ENCODE measurements at places on chromosomes 2 and 18.
A peak's percentile ranks its signal among the peaks of the same experiment; 100 is the strongest.

DNA sequence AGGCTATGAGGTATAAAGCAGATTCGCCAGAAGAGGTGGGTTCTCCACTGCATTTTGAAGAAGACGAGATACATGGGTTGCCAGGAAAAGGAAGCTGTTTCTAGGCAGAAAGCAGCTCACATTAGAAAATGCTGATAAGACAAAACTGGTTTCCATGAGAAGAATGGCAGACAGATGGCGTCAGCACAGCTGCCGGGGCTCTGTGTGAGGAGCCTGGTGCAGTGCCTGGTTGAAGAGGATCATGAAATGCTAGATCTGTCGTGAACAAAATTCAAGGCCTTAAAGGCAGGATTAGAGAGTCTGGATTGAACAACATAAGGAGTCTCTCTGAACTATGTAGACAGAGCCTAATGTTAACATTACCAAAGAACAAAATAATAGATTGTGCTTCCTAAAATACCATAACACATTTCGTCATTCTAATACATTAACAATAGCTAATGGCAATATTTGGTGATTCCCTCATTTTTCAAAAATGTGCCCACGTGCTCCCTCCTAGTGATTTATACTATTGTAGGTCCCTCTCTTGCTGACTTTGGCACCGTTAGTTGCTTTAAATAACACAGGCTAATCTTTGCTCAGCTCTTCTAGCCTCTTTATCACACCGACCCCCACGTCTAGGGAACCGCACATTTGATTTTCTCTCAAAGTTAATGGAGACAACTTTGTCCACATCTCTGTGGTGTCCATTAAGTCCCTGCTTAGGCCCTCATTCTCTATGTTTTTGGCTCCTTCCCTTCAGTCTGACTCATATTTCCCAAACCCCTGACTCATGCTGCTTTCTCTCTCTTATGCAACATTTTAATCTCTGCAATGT is 38.2 kb downstream of the EFEMP1 start:
- DNase-seq, result peak; percentile 86

DNA sequence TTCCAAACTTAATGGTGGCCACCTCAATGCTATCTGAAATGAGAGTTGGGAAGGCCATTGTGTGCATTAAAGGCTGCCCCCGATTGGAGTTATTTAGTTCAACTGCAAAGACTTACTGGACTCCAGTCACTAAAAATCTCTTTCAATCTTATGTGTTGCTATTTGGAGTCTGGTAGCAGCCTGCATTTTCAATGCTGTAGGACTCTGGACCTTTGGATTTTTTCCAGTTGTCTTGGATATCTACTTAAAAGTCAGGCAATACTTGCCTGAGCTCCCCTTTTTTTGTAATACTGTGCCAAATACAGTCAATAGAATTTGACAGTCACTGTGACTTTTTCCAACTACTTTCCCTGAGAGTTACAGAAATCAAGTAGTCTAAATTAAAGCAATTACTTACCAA is 281.9 kb downstream of the TRIB2 start:
- no peak for DNase-seq

GRCh38 chr18:77055429-77056300 is 76.9 kb downstream of the MBP start:
- no peak for DNase-seq

DNA sequence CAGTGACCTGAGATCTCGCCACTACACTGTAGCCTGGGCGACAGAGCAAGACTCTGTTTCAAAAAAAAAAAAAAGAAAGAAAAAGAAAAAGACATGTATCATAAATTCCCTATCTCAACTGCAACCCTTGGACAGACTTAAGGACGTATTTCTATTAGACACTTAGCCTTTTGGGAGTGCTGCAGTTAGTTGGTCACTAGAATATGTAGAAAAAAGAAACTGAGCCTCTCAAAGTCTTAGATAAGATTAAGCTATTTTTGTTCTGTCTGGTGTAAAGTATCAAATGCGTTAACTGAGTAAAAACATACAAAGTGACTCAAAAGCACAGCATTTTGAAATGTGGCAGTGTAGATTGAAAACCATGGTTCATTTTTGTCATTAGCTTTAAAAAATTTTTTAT is 7.3 kb downstream of the NBEAL1 start:
- no peak for DNase-seq

GRCh38 chr18:23721696-23722480 is 32.6 kb downstream of the LAMA3 start:
- no peak for DNase-seq

DNA sequence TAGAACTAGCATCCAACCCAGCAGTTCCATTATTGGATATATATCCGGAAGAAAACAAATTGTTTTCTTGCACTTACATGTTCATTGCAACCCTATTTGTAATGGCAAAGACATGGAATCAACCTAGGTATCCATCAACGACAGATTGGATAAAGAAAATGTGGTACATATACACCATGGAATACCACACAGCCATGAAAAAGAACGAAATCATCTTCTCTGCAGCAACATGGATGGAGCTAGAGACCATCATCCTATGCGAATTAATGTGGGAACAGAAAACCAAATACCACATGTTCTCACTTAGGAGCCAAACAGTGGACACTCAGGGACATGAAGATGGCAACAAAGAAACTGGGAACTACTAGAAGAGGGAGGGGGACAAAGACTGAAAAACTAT is 352.7 kb downstream of the CDH2 start:
- DNase-seq, result no peak

DNA sequence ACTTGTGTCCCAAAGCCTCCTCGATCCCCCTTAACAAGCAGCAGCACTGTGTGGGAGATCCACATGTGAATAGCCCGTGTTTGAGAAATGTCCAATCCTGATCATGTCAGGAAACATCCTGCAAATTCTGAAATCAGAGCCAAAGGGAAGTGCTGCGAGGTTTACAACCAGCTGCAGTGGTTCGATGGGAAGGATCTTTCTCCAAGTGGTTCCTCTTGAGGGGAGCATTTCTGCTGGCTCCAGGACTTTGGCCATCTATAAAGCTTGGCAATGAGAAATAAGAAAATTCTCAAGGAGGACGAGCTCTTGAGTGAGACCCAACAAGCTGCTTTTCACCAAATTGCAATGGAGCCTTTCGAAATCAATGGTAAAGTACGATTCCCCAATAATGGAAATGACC is at the start of gene MARCO:
TSS of gene MARCO (plus strand) at position 164 of the 400 bp plus-strand sequence. CDS start at position 271, 107 bp downstream.
- no peak for DNase-seq

- no peak for DNase-seq
Measured at GRCh38 chr18:27699137-27699536, 477.8 kb downstream of the CDH2 start.

DNA sequence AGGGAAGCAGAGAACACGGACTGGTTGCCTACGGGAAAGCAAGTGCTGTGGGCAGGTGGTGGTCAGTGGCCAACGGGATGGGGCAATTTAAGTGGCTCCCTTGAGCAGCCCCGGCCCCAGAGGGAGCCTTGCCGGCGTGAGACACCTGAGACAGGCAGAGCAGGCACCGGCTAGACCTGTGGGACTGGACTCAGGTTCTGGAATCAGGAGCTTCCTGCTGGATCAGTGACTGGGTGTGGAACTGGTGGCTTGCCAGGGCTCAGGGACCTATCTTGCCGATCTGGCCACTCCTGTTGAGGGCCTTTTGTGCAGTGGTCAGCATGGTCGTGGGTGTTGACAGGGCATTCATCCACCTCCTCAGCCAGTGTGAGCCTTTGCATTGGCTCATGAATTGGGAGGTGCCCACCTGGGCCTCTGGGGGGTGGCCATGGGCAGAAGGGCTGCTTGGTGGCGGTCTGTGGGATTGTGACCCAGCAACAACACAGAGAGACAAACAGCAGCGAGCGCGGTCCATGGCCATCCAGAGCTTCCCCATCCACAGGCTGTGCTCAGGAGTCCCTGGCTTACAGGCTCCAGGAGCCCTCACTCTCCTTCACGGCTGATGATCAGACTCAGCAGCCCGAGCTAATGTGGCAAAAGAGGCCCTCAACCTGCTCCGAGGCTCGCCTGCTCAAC is 85.4 kb upstream of the ZNF516 start:
- no peak for DNase-seq

- peak; percentile 79 for DNase-seq
Measured at GRCh38 chr2:54387059-54387991, 68.8 kb upstream of the SPTBN1 start.

- DNase-seq, result no peak
Measured at GRCh38 chr2:67994716-67995115, 68.1 kb downstream of the C1D start.

DNA sequence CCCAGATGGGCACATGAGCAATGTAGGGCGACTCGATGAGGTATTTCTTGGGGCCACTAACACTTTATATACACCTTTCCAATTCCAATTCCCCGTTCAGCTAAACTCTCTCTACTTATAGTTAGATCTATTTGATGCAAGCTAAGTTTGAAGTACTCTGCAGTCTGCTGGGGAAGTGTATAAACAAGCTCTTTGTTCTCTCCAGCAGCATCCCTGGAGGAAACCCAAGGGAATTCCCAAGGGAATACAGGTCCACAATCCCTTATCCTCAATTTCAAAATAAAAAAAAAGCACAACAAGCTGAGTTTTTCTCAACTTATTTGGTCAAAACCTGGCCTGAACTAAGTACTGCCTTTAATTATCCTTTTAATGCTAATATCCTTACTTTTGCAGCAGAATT is 433.3 kb downstream of the NBAS start:
- no peak for DNase-seq

GRCh38 chr2:60476206-60476954 is 77.1 kb downstream of the BCL11A start:
- no peak for DNase-seq

GRCh38 chr2:201900362-201900761 is 94.0 kb downstream of the CDK15 start:
- DNase-seq, result no peak

- no peak for DNase-seq
Measured at GRCh38 chr2:153307223-153307622, 171.3 kb downstream of the RPRM start.

- DNase-seq, result no peak
Measured at GRCh38 chr2:67865917-67866316, 196.9 kb downstream of the C1D start.

GRCh38 chr18:35183886-35184285 is 56.9 kb upstream of the ZNF397 start:
- DNase-seq, result no peak

GRCh38 chr2:46980786-46981573 is 65.4 kb upstream of the MCFD2 start:
- DNase-seq, result no peak

DNA sequence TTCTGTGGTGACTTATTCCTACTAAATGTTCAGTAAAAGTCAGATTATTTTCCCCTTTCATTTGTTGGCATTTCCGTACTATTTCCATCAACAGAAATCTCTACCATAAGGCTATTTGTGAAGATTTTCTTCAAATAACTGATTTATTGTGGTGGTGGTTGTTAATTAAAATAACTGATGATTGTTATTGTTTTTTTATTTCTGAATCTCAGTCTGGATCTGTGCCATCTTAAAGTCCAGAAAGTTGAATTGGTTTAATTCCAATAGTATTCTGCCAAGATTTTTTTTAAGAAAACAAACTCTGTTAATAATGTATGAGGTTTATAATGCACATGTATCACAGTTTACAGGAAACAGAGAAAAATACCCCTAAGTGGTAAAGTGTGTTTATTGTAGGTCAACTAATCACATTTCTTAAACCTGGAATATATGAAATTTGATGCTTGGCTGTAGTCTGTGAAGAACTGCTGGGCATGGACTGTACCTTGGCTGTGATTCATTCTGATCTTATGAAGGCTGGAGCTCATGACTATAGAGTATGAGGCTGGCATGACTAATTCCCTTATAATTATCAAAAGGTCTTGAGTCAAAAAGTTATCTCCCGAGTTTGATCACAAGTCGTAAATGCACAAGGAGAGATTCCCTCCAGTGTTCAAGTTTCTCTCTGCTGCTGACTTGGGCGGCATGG is 134.2 kb upstream of the RND3 start:
- DNase-seq, result no peak

- DNase-seq, result no peak
Measured at GRCh38 chr2:176072951-176073904, 10.5 kb downstream of the EVX2 start.

- DNase-seq, result no peak
Measured at GRCh38 chr2:129252781-129253460, 726.5 kb upstream of the RAB6C start.

GRCh38 chr18:74289137-74289536 is 2.6 kb downstream of the CYB5A start:
- DNase-seq, result no peak

DNA sequence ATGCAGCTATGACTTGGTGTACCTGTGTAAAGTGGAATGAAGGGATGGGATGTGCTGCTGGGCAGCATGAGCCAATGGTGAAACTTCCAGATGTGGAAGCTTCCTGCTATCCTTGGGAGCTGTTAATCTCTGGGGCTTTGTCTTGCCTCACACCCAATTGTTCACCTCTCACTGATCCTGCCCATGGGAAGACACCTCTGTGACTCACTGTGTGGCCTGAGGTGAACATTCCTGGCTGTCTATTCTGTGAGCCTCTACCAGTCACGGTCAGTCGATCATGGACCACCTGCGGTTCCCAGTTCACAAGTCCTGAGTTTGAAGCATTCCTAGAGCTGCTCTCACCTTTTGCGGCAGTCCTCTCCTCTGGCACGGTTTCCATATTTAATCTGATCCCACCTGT is 12.1 kb downstream of the NEURL3 start:
- no peak for DNase-seq

GRCh38 chr2:122384768-122385333 is 629.4 kb downstream of the TSN start:
- no peak for DNase-seq

- no peak for DNase-seq
Measured at GRCh38 chr18:44715842-44716241, 35.2 kb downstream of the SETBP1 start.

- peak; percentile 74 for DNase-seq
Measured at GRCh38 chr18:64929036-64929435, 780.1 kb upstream of the LINC00305 start.

- no peak for DNase-seq
Measured at GRCh38 chr2:9694661-9695234, 64.0 kb upstream of the YWHAQ start.

- DNase-seq, result no peak
Measured at GRCh38 chr2:153163055-153163454, 315.5 kb downstream of the RPRM start.

DNA sequence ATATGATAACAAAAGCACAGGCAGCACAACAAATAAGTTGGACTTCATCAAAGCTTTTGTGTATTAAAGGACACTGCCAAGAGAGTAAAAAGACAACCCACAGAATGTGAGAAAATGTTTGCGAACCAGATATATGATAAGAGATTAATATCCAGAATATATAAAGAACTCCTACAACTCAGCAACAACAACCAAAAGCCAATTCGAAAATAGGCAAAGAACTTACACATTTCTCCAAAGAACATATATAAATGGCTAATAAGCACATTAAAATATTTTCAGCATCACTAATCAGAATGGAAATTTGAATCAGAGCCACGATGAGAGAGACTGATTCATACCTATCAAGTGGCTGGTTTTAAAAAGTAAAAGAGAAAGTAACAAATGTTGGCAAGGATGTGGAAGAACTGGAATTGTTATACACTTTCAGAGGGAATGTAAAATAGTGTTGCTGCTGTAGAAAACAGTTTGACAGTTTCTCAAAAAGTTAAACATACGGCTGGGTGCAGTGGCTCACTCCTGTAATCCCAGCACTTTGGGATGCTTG is 25.2 kb downstream of the EPB41L5 start:
- no peak for DNase-seq

GRCh38 chr2:120257522-120257921 is 4.9 kb downstream of the RALB start:
- no peak for DNase-seq

Data from fibroblast of skin of left biceps (primary cell).